ENCODE measurements at places on chromosomes 6 and 20. TPM values are rescaled to one million over a fixed set of nuclear protein-coding genes. Genes with fewer than 3 reads are reported as not detected.

DNA sequence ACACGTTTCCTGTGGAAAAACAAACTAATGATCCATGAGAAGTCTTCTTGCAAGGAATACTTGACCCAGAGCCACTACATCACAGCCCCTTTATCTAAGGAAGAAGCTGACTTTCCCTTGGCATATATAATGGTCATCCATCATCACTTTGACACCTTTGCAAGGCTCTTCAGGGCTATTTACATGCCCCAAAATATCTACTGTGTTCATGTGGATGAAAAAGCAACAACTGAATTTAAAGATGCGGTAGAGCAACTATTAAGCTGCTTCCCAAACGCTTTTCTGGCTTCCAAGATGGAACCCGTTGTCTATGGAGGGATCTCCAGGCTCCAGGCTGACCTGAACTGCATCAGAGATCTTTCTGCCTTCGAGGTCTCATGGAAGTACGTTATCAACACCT lies 35.4 kb downstream of the GCNT2 start:
- DNase-seq = no peak

- DNase-seq = no peak
Measured at GRCh38 chr6:25136854-25137253, 142.3 kb upstream of the CARMIL1 start.

DNA sequence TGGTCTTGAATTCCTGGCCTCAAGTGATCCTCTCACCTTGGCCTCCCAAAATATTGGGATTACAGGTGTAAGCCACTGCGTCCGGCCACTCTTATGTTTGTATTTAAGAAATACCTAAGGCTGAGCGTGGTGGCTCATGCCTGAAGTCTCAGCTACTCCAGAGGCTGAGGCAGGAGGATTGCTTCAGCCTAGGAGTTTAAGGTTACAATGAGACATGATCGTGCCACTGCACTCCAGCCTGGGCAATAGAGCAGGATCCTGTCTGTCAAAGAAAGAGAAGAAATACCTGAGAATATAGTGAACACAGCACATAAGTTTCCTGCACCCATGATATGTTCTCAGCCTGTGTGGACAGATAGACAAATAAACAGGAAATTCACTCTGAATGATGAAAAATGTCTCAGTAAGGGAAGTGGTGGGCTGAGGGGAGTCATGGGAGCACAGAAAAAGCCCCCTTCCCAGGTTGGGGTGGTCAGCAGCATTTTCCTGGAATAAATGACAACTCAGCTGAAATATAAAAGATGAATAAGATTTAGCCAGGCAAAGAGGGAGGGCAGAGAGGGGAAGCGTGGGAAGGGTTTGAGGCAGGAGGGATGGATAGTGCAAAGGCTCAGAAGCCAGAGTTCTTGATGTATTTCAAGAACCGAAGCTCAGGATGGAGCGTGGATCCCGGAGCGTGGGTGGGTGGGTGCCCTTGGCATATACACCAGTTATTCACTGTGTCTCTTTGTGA lies 13.8 kb upstream of the MMP9 start:
- no peak for DNase-seq

GRCh38 chr6:97437087-97437486 lies 154.1 kb upstream of the MMS22L start:
- DNase-seq = no peak

DNA sequence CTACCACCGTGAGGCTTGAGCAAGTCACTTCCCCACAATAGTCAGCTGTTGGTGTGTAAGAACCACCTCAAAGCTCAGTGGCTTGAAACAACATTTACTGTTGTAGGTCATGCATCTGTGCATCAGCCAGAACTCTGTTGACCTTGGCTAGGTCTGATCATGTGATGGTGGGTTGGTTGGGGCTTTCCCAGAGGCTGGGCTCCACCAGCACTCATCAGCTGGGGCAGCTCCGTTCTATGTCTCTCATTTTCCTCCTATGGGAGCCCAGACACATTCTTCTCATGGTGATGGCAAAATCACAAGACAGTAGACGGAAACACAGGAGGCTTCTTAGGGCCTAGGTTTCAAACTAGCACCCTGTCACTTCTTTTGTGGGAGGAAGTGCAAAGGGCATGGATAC lies 42.8 kb upstream of the PSMF1 start:
- no peak for DNase-seq

DNA sequence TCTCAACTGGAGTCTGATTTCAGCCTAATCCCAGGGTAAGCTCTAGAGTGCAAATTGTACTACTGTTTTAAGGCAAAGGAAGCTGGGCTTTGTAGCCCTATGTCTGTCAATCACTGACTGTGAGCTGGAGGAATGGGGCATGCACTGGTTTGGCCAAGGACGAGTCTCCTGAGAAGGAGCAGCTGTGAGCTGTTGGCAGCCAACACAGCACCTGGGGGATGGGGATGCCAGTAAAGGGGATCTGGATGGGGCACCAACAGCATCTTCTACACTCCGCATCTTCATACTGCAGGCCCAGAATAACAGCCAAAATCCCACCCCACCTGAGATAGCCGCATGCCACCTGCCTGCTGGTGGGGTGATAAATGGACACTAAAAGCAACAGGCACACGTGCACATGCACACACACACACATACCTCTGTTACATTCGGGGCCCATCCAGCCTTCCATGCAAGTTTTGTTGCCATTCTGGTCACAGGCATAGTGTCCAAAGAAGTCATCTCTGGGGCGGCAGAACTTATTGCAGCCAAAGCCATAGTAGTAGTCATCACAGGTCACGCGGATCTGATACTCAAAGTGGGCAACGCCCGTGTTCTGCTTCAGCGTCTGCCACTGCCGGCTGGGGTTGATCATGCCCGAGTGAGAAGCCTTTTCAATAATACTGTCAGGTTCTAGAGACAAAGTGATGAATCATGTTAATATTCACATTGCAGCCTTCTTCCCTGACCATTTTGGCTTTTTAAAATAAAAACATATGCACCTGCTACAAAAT lies 15.6 kb downstream of the JAG1 start:
- no peak for DNase-seq

DNA sequence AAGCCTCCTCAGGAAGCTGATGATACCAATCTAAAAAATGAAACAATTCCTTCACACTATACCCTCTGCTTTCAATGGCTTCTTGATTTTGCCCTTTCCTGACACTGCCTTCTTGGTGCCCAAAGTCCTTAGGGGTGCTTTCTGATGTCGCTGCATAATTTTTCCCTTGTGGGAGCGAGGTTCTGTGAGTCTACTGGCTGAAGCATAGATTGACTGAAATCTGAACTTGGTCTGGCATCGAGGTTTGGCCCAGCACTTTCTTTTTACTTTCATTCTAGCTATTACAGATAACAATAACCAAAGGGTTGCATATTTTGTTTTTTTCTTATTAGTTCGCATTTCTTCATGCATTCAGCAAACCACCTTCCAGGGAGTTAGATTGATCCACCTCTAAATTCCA lies 65.8 kb downstream of the E2F3 start:
- DNase-seq = no peak

- no peak for DNase-seq
Measured at GRCh38 chr6:166640342-166641043, 13.4 kb upstream of the RPS6KA2 start.

DNA sequence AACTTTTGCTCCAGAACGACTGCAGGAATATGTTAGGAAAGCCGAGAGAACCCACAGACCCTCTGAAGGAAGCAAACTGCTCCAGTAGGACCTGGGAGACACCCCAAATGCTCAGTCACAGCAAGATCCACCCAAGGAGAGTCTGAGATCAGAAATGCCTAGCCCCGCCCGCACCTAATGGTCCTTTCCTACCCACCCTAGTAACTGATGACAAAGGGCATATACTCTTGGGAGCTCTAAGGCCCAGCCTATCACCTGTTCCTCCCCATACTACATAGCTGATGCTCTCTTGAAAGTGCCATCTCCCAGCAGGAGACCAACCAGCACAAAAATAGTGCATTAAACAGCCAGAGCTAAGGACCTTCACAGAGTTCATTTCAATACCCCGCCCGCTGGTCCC lies 67.6 kb downstream of the CD2AP start:
- DNase-seq = no peak

GRCh38 chr6:18110162-18110561 lies 12.3 kb downstream of the NHLRC1 start:
- DNase-seq = no peak

- DNase-seq = no peak
Measured at GRCh38 chr6:38554700-38555413, 84.9 kb downstream of the BTBD9 start.

DNA sequence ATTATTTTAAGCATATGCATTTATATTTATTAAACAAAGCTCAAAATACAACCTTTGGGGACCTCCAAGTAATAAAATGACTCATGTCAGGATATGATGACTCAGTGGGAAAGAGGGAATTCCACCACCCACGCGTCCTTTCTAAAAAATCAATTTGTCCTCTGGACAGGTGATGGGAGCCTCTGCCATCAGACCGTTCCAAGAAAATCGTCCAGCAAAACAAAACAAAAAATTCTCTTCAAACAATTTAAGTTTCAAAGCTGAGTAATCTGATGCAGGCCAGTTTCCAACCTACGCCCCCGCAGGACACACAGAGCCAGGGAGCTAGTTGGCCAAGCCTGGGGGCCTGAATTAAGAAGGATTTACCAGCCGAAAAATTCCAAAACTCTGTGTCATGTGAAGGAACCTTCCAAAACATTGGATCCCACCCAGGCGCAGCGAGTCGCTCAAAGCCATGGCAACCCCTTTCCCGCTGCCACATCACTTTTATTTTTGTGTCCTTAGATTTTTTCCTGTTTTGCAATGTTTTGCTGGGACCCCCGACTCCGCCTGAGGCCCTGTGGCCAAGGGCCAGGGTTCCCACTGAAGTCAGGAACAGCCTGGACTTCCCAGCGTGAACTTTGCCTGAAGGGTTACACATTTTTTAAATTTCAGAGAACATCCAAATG lies 95.3 kb downstream of the NFATC2 start:
- no peak for DNase-seq

DNA sequence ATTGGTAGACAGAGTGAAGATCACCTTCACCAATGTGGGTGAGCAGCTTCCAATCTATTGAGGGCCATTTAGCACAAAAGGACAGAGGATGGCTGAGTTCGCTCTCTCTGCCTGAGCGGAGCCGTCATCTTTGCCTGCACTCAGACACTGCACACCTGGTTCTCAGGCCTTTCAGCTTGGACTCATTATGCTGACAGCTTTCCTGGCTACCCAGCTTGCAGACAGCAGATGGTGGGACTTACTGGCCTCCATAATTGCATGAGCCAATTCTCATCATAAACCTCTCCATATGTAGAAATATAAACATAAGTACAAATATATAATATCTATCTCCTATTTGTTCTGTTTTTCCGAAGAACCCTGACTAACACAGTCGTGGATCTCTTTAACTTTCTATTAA lies 13.7 kb downstream of the TBXT start:
- no peak for DNase-seq

- no peak for DNase-seq
Measured at GRCh38 chr20:41655962-41656618, 37.9 kb upstream of the CHD6 start.

GRCh38 chr20:58698741-58699622 lies 6.4 kb downstream of the NPEPL1 start:
- no peak for DNase-seq

Gene SSR1
- 40.5 TPM for total RNA-seq

Gene MTFR2
- total RNA-seq = 1.5 TPM

Gene SEMG1
- not detected for total RNA-seq

Gene MDFI
- not detected for total RNA-seq

Gene TMC2
- total RNA-seq = not detected

Gene SLC22A2
- total RNA-seq = not detected

Gene RGS17
- total RNA-seq = not detected

Gene APCDD1L
- total RNA-seq = not detected

Gene SNPH
- 14.4 TPM for total RNA-seq

Gene CLPSL2
- not detected for total RNA-seq

Gene QKI
- total RNA-seq = 67.4 TPM

Gene HLA-DQA2
- total RNA-seq = 0.30 TPM

Gene C20orf141
- not detected for total RNA-seq

Gene CCM2L
- not detected for total RNA-seq

Gene NT5E
- total RNA-seq = 12.7 TPM
